IMR-90 (cell line): ENCODE measurements at places on chromosomes 6 and 20. TPM values are rescaled to one million over a fixed set of nuclear protein-coding genes. Genes with fewer than 3 reads are reported as not detected.
A peak's percentile ranks its signal among the peaks of the same experiment; 100 is the strongest.

TEAD3 gene
- total RNA-seq = 5.0 and 5.2 TPM in 2 replicates

GRCh38 chr6:17276766-17277165 is 4.4 kb upstream of the RBM24 start:
- DNase-seq = peak; percentile 19

OR12D3 gene
- not detected in 2 replicates for total RNA-seq

ENPP1 gene
- 38.9 and 39.4 TPM in 2 replicates for total RNA-seq

- peak; percentile 84 for DNase-seq
These were observed 69.9 kb upstream of the DDR1 start for GRCh38 chr6:30814146-30815040.

HRH3 gene
- total RNA-seq = not detected in 2 replicates

DNA sequence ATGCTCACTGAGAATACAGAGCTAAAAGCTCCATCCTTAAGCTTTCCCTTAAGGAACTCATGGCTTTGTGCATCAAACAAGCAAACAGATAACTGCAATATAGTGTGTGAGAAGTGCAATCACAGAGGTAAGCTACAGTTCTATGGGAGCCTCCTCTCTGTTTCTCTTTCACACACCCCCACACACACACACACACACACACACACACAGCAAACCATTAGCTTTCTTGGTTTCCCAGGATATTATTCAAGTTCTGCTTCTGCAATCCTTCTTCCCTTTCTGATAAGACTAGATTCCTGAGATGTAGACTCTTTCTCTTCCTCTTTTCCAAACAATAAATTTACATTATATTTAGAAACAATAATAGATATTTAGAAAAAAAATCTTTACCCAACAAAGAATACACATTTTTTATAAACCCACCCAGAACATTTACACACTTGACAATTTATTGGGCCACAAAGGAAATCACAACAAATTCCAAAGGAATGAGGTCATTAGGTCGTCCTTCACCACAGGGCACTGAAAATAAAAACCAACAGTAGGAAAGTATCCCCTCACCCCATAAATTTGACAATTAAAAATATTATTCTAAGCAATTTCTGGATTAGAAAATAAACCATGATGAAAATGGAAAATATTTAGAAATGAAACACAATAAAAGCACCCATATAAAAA is 9.3 kb upstream of the GFOD1 start:
- no peak for DNase-seq

SMPDL3A gene
- 9.7 and 9.9 TPM in 2 replicates for total RNA-seq

DNA sequence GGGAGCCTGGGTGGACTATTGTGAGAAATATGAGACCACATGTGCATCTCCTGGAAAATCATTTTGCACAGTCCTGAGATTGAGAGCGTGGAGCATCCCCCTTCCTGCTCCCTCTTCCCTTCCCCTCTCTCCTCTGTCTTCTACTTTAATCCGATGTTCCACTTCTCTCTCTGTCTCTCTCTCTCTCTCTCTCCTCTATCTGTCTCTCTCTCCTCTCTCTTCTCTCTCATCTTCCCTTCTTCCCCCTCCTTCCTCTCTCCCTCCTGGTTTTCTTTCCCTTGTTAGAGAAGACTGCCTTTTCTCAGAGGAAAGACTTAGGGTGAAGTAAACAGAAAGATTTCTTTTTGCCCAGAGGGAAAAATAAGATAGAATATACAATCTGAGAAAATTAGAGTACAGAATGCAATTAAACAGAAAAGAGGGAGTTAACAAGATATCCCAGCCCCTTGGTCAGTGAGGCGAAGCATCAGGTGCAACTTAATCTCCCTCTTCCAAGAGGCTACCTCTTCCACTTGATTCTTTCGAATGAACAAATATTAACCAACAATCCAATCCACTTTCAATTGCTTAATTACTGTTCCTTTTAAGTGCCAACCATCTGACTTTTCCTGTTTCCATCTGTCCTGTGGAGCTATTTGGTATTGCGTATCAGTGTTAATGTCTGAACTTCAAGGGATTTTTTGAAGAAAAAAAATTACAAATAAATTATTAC is 14.6 kb downstream of the KHDC1 start:
- no peak for DNase-seq

DNA sequence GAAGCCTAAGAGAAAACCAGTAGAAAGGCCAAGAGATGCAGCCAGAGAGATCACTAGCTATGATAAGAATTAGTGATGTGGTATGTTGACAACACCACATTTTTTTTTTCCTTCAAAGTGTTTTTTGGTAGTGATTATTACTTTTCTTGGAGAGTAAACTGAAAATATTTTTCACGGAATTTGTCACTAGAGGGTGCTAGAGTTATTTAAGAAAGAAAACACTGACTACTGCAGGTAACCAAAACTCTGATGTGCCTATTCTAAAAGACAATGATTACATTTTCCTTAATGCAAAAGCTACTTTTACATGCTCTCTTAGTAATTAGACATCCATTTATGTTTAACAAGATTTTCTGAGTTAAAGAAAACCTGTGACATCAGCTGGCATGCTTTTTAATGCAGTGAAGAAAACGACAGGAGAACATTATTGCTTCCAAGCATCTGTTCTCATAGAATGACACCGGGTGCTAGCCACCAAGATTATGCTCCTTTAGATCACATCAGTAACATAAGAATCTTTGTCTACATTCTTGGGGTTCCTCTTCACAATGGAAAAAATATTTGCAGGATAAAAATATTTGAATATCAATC is 28.8 kb downstream of the RWDD2A start:
- DNase-seq = peak; percentile 54

C6orf52 gene
- not detected in 2 replicates for total RNA-seq

GRCh38 chr6:17102258-17102870 is 514 bp downstream of the STMND1 start:
- DNase-seq = no peak

TXNDC5 gene
- 418 and 439 TPM in 2 replicates for total RNA-seq

RAB22A gene
- total RNA-seq = 8.2 and 16.1 TPM in 2 replicates

DNA sequence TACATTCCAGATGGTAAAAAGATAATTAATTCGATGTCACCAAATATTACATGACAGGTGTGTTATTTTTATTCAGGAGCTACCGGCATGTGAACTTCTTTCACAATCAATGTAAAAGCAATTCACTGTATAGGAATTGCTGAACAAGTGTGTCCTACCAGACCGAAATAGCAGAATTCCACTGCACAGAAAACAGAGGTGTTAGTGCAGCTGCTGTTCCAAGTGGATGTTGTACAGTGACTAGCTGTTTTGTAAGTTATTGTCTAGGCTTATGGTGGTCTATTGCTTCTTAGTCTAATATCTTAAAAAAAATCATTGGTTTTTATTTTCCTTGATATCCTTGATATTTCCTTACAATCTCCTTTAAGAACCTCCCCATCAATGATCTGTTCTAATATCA is 107.4 kb downstream of the COL19A1 start:
- no peak for DNase-seq

DNA sequence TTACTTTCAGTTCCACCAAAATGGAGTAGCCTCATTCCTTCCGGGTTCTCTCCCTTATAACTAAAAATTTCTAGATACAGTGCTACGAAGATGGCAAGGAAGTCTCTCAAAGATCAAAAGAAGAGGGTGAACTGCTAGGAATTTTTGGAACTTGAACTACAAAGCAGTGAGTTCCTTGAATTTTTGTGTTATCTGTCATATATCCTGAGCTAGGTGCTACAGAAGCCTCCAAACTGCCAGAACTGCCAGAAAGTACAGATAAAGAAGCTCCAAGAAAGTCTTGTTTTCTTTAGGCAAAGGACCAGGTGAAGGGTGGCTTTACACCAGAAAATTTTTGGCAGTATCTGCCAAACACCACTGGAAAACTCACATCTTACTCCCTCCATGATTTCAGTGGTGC is 218.8 kb upstream of the FLRT3 start:
- no peak for DNase-seq

DNA sequence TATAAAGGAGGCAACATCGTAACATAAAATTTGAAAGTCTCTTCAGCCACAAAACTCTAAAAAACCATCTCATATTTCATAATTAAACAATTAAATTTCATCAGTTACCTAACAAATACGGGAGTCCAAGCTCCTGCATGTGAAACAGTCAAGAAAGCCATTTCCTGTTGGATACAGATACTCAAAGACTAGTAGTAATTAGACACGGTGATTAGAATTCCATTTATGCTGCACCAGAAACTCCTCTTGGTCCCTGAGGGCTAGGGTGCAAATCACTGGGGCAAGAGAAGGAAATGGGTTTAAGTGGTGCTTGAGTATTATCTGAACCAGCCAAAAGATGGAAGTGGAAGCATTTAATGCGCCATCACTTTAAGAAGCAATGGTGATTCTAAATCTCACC is 27.4 kb downstream of the TRAM2 start:
- DNase-seq = no peak

ELOVL2 gene
- 7.9 and 10.6 TPM in 2 replicates for total RNA-seq

- DNase-seq = no peak
These were observed 920 bp upstream of the WTAP start for GRCh38 chr6:159726255-159726917.

GRCh38 chr6:63427951-63428350 is 108.2 kb upstream of the LGSN start:
- no peak for DNase-seq

SLC4A11 gene
- 0.28 and 0.36 TPM in 2 replicates for total RNA-seq

GRCh38 chr6:166052837-166053236 is 114.8 kb downstream of the TBXT start:
- DNase-seq = no peak

DNA sequence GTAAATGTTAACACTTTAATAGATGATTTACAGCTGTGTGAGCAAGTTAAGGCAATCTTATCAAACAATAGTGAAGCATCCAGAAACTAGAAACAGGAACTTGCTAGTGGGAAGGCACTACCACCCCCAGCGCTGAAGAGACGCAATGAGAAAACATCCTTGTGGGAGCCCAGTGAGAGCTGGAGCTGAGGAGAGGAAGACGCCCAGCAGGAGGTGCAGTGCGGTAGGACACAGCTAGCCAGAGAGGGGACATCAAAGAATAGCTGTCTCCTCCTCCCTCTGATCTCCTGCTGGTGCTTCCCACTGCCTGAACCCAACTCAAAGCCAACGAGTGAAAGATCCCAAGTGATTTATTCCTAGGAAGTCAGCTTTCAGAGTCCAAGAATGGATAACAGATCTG is 140.3 kb downstream of the COL12A1 start:
- DNase-seq = peak; percentile 25

DNA sequence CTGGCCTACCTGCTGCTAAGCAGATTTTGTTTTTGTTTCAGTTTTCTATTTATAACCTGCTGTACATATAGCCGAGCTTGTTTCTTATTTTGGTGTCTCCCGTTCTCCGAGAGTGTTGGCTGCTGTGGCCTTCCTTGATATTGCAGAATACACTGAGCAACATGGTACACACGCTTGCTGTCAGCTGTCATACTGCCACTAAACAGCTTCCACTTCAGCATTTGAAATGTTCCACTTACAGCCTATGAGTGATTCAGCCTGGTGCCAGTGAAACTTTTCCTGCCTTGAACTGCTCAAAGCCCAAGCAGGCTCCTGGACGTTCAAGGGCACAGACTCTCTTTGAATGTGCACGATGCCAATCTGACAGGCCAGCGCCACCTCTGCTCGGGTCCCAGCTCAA is 87.1 kb downstream of the PSMG4 start:
- no peak for DNase-seq
